ENCODE measurements at places on chromosomes 1 and 21. TPM values are rescaled to one million over a fixed set of nuclear protein-coding genes. Genes with fewer than 3 reads are reported as not detected.

DNA sequence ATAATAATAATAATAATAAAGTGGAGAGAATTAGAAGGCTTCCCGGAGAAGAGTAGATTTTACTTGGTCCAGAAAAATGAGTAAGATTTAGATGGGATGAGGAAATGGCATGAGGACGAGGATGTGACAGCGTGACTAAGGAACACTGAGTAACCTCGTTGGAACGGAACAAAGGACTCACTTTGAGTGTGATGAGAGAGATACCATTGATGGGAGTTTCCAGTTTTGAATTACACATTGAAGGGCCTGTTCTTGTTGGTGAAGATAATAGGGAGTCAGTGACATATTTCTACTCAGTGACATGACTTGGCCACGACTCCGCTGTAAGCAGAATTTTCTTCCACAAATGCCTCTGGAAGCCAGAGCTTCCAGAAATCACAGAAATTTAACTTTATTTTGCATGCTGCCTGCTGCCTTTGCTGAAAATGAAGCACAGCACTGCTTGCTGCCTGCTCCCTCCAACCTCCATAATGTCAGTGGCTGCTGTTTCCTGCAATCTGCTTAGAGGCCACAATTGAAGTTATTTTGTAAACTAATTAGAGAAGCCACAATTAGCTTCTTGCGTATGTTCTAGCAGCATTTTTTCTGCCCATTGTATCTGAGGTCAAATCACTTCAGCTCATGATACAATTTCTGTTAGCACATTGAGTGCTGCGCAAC lies 33.7 kb upstream of the FBXO28 start:
- no peak for DNase-seq

DNA sequence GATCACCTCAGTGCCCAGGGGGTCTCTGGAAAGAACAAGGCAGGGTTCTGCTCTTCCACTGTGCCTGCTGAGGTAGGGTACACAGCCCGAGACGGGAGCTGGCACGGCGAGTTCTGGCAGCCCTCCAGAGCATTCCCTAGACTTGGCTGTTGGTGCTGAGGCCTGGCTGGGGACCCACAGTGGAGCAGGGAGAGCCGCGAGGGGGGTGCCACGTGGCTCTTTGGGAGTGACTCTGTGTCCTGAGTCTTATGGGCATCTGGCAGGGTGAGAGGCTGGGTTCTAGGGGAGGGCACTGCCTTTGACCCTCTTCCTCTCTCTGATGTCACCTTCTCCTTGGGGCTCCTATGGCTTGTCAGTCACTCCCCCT lies 336.4 kb downstream of the CAMTA1 start:
- DNase-seq: no peak

NFASC gene
- 1.4 TPM for total RNA-seq

DNA sequence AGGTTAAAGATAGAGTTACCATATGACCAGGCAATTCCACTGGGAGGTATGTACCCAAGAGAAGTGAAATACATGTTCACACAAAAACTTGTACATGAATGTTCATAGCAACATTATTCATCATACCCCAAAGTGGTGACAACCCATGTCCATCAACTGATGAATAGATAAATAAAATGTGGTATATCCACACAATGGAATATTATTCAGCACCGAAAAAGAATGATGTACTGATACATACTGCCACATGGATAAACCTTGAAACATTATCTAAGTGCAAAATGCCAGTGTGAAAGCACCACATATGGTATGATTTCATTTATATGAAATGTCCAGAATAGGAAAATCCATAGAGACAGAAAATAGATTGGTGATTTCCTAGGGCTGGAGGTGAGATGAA lies 53.4 kb upstream of the PAXBP1 start:
- no peak for DNase-seq

EVA1C gene
- 5.3 TPM for total RNA-seq

DNA sequence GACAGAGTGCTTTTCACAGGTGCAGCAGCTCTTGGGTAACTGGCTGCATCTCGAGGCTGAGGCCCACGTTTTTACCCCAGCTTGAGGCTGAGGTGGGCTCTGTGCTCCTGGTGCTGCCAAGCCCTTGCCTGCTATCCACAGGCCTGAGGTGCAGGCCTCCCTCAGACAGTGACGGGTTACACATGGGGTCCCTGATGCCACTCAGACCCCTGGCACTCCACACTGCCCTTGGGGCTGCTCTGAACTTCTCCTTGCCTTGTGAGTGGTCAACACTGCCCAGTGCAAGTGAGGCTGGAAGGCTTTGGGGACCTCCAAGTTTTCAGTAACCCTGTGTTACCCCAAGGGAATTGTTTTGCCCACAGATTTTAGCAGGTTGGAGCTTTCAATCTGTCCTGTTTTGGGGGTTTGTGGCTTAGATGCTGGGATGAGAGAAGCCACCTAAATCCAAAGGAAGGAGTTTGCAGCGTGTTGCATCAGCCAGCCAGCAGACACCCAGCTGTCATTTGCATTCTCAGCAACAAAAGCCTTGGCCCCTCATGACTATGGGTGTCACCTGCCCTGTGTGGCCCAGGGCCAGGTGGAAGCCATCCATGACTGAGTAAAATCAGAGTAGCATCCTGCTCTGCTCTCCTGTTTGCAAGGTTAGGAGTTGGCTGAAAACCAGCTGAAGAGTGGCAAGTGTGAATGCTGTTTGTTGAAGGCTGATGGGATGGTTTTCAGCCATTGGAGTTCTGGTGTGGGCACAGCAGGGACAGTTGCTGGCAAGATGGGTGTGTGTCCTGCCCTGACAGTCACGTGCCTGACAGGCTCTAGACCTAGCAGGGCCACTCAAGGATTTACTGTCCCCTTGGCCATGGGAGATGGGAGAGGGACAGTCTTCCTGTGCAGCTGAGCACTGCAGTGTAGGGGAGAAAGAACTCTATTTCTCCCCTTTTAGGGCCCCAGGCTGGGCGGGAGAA lies 3.2 kb downstream of the RNF187 start:
- DNase-seq: no peak

- DNase-seq: no peak
Measured at GRCh38 chr1:157133426-157133825, 4.8 kb downstream of the ETV3 start.

FRRS1 gene
- total RNA-seq: 31.3 TPM

PLA2G2F gene
- total RNA-seq: 3.0 TPM

Data from skin of body (tissue), 3 donors.